ENCODE measurements at places on chromosomes 1 and 21.
A peak's percentile ranks its signal among the peaks of the same experiment; 100 is the strongest.

DNA sequence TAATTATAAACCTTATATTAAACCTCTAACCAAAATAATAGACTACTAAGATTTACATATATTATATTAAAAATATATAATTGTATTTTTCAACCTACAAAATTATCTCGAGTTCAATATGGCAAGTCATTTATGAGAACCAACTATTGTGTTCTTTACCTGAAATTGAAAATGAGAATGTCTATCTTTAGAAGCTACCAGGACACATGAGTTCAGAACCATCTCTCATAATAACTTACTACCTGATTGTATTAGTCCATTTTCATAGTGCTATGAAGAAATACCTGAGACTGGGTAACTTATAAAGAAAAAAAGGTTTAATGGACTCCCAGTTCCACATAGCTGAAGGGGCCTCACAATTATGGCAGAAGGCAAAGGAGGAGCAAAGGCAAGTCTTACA, 6.8 kb downstream of the HAO2 start:
- no peak for ATAC-seq

GRCh38 chr21:42746593-42747275, 93.3 kb downstream of the PDE9A start:
- ATAC-seq = no peak

DNA sequence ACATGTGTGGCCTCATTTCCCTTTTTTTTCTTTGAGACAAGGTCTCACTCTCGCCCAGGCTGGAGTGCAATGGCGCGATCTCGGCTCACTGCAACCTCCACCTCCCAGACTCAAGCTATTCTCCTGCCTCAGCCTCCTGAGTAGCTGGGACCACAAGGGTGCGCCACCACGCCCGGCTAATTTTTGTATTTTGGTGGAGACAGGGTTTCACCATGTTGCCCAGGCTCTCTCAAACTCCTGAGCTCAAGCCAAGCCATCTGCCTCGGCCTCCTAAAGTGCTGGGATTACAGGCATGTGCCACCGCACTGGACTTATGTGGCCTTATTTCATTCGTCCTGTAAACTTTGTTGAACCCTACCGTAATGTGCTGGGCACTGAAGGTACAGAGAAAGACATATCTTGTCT, 569 bp upstream of the WARS2 start:
- no peak for ATAC-seq

- ATAC-seq = no peak
These were observed 2.4 kb upstream of the C1orf115 start for GRCh38 chr1:220687809-220688208.

DNA sequence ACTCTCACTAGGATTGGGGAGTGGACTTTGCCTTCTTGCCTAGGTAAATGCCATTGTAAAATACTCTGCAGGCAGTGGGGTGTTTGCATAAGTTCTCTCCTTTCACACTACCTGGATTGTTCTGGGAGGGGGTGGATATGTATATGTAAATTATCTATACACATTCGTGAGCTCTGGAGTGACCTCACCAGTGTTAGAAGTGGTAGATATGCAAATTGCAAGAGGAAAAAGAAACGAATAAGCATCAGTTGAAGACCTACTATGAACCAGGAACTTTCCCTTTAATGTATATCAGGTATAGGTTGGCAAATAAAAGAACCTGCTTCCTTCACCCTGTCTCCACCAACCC, 1.5 kb upstream of the ARHGEF11 start:
- no peak for ATAC-seq

GRCh38 chr1:94862718-94863117, 42.6 kb downstream of the SLC44A3 start:
- ATAC-seq = no peak

- ATAC-seq = no peak
These were observed 483.6 kb upstream of the RGS18 start for GRCh38 chr1:191674626-191675179.

- no peak for ATAC-seq
These were observed 13.3 kb downstream of the KNCN start for GRCh38 chr1:46538147-46538546.

DNA sequence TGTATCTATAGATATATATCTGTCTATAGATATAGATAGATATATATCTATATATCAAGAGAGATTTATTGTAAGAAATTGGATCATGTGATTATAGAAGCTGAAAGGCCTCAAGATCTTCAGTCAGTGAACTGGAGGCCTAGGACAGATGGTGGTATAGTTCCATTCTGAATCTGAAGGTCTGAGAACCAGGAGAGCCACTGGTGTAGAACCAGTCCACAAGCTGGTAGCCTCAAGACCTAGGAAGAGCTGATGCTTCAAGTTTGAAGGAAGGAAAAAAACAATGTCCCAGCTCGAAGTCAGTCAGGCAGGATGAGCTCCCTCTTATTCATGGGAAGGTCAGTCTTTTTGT, 213.2 kb upstream of the JUN start:
- no peak for ATAC-seq

- no peak for ATAC-seq
These were observed 249.8 kb downstream of the ZP4 start for GRCh38 chr1:237640966-237641365.

GRCh38 chr1:19359357-19359756, 47.2 kb downstream of the SLC66A1 start:
- no peak for ATAC-seq

GRCh38 chr1:86205741-86206140, 49.2 kb upstream of the COL24A1 start:
- no peak for ATAC-seq

DNA sequence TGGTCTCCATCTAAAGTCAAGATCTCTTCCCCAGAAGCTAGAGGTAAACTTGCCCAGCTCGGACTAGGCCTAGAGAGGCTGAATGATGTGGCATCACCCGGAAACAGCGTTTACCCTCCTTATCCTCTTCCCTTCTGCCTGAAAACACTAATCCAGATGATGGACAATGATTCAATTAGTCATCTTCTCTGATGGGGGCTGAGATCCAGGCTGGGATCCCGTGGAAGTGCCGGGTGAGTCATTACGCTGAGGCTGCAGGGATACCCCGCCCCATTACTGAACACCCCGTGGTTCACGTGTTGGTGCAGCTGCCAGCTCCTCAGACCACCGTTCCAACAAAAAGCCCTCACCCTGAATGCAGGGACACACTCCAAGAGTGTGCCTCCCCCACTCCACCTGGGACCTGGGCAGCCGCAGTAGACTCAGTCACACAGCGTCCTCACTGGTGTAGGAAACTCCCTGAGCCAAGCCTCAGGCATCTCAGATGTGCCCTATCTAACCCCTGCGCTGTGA, 2.0 kb downstream of the S100A6 start:
- peak; percentile 50 for ATAC-seq

- no peak for ATAC-seq
These were observed 71.3 kb upstream of the FBXO28 start for GRCh38 chr1:224042557-224043118.

DNA sequence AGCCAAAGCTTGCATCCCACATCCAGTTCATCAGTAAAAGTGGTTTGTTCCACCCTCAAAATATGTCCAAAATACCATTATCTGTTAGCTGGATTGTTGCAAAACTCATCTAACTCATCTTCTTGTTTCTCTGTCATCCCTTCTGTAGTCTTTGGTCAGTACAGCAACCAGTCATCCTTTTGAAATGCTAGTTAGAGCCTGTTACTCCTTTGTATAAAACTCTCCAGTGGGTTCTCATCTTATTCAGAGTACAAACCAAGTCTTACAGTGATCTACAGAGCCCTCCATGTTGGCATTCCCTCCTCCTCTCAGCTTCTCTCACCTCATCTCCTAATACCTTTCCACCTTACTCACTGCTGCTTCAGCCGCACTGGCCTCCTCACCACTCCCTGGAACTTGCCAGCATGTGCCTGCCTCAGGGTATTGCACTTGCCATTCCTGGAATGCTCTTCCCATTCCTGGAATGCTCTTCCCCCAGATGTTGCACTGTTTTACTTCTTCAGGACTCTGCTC, 70.6 kb downstream of the LAMC1 start:
- peak; percentile 7 for ATAC-seq

DNA sequence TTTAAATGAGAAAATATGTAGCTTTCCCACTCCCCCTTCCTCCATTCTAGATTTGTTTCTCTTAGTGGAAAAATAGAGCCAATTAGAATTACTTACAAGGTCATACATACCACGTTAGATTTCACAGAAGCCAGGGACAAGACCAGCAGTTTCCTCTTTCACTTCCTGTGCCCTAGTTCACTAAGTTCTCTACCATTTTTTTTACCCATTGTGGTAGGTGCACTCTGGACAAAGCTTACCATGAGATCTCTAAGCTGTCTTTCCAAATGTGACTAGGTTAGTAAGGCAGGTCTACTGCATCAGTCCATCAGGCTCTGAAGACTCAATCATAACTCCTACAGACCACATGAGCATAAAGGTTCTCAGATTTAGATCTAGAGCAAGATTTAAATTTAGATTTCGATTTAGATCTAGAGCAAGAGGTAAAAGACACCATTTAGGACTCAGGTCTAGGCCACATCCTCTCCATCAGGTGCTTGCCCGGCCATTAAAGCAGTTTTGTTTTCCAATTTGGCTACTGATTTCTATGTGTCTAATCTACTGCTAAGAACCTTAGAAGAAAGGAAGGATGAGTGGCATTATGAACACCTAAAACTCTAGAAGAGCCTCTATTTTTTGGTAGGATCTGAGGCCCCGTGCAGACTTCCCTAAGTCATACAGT, 235.3 kb downstream of the FAF1 start:
- ATAC-seq = no peak

DNA sequence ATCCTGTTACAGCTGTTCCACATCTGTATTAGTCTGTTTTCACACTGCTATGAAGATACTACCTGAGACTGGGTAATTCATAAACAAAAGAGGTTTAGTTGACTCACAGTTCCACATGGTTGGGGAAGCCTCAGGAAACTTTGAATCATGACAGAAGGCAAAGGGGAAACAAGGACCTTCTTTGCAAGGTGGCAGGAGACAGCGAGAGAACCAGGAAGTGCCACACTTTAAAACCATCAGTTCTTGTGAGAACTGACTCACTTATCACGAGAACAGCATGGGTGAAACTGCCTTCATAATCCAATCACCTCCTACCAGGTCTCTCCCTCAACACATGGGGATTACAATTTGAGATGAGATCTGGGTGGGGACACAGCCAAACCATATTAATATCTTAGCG, 110.3 kb upstream of the TRABD2B start:
- ATAC-seq = no peak

GRCh38 chr1:194225821-194226220, 1039.4 kb upstream of the B3GALT2 start:
- ATAC-seq = no peak

DNA sequence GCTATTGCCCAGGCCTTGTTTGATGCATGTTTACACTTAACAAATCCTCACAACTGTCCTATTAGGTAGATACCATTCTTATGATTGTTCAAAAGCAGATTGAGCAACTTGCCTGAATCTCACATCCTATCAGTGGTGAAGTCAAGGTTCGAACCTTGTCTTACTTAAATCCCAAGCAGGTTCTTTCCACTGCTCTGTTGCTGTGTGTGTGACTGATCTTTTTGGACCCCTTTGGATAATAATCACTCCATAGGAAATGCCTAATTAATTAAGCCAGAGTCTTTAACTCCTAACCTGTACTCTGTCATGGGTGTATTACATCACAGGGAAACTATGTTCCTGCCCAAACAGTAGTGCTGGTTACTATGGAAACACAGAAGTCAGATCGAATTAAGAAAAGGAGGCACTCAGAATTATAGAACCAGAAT, 84.2 kb downstream of the SPATA46 start:
- ATAC-seq = no peak

DNA sequence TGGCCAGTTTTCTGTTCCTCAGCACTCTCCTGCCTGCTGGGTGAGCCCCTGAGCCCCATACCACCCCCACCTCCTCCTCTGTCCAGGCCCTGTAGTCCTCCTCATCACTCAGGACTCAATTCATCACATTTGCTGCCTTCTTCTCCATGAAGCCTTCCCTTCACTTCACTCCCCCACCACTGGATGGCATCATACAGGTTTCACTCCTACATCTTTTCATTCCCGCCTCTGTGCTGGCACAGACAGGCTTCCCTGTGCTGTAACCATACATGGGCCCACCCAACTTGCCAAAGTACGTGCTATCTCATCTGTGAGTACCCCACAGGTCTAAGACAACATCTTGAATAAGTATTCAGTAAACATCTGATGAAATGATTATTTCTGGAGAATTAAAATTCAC, 56.9 kb downstream of the SLC45A1 start:
- no peak for ATAC-seq

- ATAC-seq = no peak
These were observed 24.1 kb upstream of the MYCL start for GRCh38 chr1:39925721-39926342.

GRCh38 chr1:5915587-5916571, 76.3 kb downstream of the NPHP4 start:
- ATAC-seq = peak; percentile 43

- ATAC-seq = no peak
These were observed 19.1 kb downstream of the KCNQ4 start for GRCh38 chr1:40802742-40803113.

DNA sequence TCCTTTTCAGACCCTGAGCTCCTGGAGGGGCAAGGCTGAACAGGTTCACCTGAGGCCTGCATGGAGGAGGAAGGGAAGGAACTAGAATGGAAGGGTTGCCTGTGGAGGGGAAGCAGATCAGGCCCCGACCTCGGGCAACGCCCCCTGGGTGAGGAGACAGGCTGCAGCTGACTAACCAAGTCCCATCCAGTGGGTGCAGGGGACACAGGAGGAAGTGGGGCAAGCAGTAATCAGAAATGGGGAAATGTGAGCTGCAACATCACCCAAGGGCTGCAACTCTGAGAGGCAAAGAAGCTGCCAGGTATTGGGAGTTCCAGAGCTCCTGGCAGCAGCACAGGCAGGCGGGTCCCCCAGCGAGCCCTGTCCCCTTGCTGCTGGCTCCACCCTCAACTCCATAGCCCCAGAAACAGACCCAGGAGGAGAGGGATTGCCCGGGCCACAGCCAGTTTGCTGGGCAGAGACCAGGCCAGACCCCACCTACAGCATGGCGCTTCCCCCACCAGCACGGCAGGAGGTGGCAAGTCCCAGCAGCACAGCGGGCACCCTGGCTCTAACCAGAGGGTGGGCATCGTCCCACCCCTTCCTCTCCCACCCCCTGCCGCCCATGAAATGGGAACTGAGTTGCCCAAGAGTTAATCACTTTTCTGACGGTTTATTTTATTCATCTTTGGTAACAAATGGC, 38.5 kb downstream of the MRPL37 start:
- ATAC-seq = no peak

GRCh38 chr1:107544285-107544684, 403.4 kb downstream of the NTNG1 start:
- no peak for ATAC-seq
